Stimulated activated CD8-positive, alpha-beta memory T cell treated with anti-CD3 and anti-CD28 coated beads, Interleukin-4, amount 100 ng/mL, for 48 hours (primary cell): ENCODE measurements at places on chromosomes 3 and 15.

DNA sequence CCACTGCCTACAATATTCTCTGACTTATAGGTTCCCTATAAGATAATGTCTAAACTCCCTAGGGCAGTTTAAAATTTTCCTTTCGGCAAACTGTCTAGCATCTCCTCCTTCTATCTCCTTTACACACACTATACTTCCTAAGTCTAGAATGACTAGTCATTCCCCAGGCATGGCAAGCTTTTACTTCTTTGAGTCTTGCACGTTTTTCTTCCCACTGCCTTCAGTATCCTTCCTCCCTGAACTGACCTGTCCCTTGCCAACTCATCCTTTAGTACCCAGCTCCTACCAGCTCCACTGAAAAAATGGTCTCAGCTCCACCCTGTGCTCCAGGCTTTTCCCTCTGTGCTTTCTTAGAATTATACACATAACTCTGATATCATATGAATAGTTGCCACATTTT lies 93.8 kb upstream of the KBTBD8 start:
- no peak for DNase-seq

- no peak for DNase-seq
Measured at GRCh38 chr15:61421938-61422337, 192.8 kb upstream of the RORA start.

DNA sequence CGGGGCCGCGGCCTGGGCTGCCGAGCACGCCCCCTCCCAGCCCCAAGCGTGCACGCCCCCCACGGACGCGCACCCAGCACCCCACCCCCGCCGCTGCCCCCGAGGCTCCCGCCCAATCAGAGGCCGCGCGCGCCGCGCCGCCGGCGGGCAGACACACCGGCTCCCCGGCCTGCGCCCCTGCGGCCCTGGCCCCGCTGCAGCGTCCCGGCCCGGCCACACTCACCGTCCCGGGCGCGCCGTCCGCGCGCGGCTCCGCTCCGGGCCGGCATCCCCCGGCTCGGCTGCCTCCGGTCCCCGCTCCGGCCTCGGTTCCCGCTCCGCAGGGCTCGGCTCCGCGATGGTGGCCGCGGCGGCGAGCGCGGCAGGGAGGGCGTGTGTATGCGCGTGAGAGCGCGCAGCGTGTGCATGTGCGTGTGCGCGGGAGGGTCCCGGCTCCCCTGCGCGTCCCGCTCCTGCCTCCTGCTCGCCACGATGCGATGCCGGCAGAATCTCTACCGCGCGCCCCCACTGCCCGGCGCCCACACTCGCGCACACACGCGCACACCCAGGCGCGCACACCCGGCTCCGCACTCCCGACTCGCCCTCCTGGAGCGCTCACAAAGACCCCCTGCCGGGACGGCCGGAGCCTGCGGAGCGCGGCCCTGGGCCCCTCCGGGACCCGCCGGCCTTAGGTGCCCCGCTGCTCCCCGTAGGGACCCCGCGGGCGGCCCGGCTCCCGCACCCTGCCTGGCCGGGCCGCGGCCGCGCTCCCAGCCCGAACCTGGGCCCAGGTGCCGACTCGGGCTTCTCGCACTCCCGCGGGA lies 186.5 kb upstream of the LINGO1 start:
- no peak for DNase-seq

DNA sequence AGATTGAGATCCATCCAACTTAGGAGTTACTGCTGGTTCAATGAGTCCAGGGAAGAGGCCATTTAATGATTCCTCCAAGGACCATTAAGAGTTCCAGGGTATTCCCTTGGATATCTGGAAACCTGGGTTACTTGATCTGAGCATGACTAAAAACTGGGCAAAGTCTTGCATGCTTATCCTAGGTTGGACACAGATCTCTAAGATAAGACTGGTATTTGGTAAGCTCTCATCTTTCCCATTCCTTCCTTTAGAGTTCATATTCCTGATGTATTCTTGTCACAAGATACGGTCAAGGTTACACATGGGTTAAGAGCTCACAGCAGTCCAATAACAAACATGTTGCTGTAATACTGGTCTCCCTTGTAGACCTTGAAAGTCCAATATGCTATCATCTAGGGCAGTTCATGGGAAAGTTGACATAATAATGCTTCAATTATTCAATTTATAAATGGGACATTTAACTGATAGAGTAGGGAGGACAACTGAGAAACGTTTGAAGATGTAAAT lies 301.7 kb downstream of the TIGIT start:
- DNase-seq: no peak

- no peak for DNase-seq
Measured at GRCh38 chr15:41855261-41855961, 16.8 kb downstream of the PLA2G4B start.

GRCh38 chr3:122391681-122392446 lies 7.9 kb downstream of the FAM162A start:
- no peak for DNase-seq

DNA sequence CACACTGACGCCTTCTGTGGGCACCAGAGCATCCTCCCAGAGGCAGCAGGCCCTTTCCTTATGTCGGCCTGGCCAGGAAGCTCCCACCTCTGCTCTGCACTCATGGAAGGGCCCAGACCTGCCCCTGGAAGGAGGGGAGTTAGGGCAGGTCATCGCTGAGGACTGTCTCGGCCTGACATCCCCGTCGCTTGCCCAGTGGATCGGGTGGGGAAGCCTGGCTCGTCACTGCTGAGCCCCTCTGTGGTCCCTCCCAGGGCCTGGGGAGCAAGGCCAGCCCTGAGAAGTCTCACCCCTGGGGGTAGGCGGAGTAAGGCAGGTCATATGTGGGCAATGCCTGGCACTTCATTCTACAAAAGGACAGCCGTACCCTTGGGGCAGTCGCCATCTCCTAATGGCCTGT lies 62.8 kb upstream of the SNRPA1 start:
- DNase-seq: no peak

GRCh38 chr3:83581546-83581945 lies 1377.2 kb upstream of the CADM2 start:
- DNase-seq: no peak

- no peak for DNase-seq
Measured at GRCh38 chr3:180278583-180279188, 241.9 kb upstream of the PEX5L start.

DNA sequence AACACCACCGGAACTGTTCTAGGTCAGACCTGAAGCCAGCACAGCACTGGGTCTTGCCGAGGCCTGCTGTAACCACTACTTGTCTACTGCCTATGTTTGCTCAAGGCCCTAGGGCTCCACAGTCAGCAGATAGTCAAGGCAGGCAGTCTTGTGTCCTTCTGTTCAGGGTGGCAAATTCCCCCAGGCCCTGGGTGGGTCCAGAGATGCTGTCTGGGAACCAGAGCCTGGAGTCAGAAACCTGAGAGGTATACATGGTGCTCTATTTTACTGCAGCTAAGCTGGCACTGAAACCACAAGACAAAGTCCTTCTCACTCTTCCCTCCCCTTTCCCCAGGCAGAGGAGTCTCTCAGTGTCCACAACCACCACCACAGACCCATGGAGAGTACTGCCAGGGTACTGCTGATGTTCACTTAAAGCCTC lies 89.9 kb downstream of the BBX start:
- no peak for DNase-seq

GRCh38 chr3:116647996-116648395 lies 61.6 kb upstream of the TUSC7 start:
- DNase-seq: no peak

- DNase-seq: no peak
Measured at GRCh38 chr15:80846031-80846815, 67.1 kb downstream of the CEMIP start.

- no peak for DNase-seq
Measured at GRCh38 chr3:117619805-117620204, 910.2 kb downstream of the TUSC7 start.
